ENCODE measurements at places on chromosomes 7 and 10.

GRCh38 chr7:43273939-43274719, 161.7 kb downstream of the HECW1 start:
- no peak for DNase-seq

GRCh38 chr10:86533328-86533727, 11.7 kb upstream of the WAPL start:
- DNase-seq, result no peak

- DNase-seq, result no peak
These were observed 75.7 kb downstream of the COBL start for GRCh38 chr7:51240868-51241267.

GRCh38 chr7:130912862-130913638, 179.0 kb upstream of the KLF14 start:
- peak; percentile 99 for DNase-seq

DNA sequence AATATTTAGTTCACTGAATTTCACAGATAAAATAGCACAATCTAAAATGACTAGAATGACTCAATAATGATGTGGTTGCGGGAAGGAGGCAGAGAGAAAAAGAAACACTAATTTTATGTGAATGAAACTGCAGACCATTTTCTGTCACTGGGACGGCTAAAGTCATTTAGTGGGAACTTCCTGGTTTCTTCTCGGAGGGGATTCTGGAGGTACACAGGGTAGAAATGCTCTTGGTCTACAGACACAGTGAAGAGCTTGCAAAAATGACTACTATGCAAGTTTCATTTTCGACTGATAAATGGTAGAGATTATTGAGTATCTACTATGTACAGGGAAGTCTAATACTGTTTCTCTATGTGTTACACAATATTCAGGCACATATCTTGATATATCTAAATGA, 63.5 kb upstream of the LRRN3 start:
- DNase-seq, result no peak

- no peak for DNase-seq
These were observed 19.4 kb downstream of the ITGB1 start for GRCh38 chr10:32938554-32939061.

DNA sequence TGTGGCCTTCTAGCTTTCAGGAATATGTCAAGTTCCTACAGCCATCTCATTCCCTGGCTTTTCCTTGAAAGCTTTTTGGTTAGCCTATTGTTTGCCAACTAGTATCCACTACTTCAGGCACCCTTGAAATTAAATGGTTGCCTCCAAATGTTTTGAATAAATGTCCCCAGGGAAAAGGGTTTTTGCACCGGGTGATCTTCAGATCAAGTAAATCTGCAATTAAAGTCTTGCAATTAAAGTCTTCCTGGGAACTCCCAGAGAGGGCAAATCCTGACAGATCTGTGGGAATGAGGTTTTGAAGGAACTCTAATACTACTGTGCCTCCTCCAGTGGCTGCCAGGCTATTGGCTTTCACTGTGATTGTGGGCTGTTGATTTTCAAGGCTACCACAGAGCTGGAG, 17.7 kb upstream of the ZNRF2 start:
- DNase-seq, result no peak

DNA sequence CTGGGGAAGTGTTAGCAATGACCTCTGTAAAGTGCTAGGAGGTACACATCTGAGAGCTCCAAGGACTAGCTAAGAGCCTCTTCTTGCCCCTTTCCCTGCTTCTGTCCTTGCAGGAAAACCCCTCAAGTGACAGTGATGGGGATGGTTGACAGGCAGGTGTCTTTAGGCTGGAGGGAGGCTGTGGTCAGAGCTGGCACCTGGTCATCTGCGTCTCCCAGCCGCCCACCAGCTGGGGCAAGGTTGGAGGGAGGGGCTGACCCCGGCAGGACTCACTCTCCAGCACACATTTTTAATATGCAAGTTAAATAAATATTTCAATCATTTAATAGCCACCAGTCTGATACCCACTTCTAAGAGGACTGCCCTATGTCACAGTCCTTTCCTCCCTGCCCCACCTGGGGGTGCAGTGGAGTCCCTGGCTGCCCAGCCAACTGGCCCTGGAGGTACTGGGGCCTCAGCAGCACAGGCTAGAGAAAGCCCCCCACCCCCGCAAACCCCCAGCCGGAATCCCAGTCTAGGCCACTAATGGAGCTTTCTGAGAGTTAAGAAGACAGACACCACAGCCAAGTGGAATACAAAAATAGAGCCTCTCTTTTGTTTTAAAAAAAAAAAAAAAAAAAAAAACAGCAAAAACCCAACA, 6.3 kb downstream of the FGF8 start:
- no peak for DNase-seq

GRCh38 chr7:101814081-101814990, 3.1 kb upstream of the CUX1 start:
- peak; percentile 79 for DNase-seq

GRCh38 chr7:155816996-155817395, 4.7 kb upstream of the SHH start:
- DNase-seq, result no peak
